ENCODE measurements at places on chromosomes 1 and 21. TPM values are rescaled to one million over a fixed set of nuclear protein-coding genes. Genes with fewer than 3 reads are reported as not detected.

DNA sequence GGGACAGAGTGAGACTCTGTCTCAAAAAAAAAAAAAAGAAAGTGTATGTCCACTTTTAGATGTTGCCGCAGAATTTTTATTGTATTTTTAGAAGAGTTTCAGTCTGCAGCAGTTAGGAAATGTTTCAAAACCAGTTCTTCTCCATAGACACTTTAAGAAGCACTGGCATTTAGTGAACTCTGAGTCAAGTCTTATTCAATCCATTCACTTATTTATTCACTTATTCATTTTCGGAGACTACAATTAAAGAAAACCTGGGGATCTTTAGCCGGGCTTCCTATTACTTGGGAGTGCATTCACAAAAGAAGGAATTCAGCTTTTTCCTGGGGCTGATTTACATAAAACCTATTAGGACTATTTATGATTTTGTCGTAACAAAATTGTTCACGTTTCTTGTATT, 12.3 kb downstream of the RCAN3 start:
- no peak for DNase-seq

GRCh38 chr1:7680207-7680954, 90.7 kb upstream of the VAMP3 start:
- no peak for DNase-seq

DNA sequence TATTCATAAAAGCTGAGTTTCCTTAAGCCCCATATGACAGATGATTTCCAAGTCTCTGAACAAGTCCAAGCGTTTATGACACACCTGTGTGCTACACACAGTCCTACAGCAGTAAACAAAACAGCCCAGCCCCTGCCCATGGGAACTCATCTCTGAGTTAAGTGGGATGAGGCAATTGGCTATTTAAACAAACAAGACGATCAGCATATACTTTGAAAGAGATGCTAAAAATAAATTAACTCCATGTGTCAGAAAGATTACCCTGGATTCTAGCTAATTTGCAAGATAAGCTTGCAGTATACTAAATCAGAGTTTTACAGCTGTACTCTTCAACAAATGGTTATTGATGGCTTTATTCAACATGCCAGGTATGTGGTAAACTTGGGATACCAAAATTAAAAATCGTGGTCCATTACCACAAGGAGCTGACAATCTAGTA, 7.0 kb downstream of the PSMG1 start:
- no peak for DNase-seq

- no peak for DNase-seq
Measured at GRCh38 chr1:33735624-33736023, 128.3 kb upstream of the HMGB4 start.

DNA sequence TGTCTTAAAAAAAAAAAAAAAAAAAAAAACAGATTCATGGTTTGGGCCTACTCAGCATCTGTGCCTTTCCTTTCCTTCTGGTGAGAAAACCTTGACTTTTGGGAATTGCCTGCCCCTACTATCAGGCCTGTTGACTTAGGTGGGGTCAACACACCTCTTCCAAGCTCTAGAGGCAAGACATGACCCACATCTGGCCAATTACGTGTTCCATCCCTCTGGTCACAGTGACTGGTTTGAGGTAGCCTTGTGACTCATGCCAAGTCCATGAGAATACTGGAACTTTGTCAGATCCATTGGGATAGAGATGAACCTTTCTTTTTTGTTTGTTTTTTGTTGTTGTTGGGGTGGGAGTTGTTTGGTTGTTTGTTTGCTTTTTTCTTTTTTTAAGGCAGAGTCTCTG, 37.3 kb upstream of the KHDRBS1 start:
- no peak for DNase-seq

The MRPL55 gene
- 38.9 TPM for total RNA-seq

The SPATA45 gene
- total RNA-seq, result not detected

All from mesenteric fat pad (tissue), 1 donor.